ENCODE measurements at places on chromosomes 4 and X. TPM values are rescaled to one million over a fixed set of nuclear protein-coding genes. Genes with fewer than 3 reads are reported as not detected.

The F11 gene
- polyA plus RNA-seq: not detected

The SPP1 gene
- polyA plus RNA-seq: 0.54 TPM

The CTAG1B gene
- polyA plus RNA-seq: not detected

The KLB gene
- polyA plus RNA-seq: not detected

The PTCHD1 gene
- 1.5 TPM for polyA plus RNA-seq

The CT47C1 gene
- polyA plus RNA-seq: not detected

The GPM6B gene
- polyA plus RNA-seq: 16.4 TPM

The USP51 gene
- 1.4 TPM for polyA plus RNA-seq

The USP17L25 gene
- polyA plus RNA-seq: not detected

The F8 gene
- 3.2 TPM for polyA plus RNA-seq

The GCNA gene
- polyA plus RNA-seq: 0.38 TPM

The SPANXA2 gene
- not detected for polyA plus RNA-seq

The PFKFB1 gene
- 0.15 TPM for polyA plus RNA-seq

The MAGEB1 gene
- polyA plus RNA-seq: not detected

The PASD1 gene
- 0.13 TPM for polyA plus RNA-seq

The FAT1 gene
- 15.8 TPM for polyA plus RNA-seq

The PAGE4 gene
- not detected for polyA plus RNA-seq

The SSX3 gene
- not detected for polyA plus RNA-seq

The ZNF711 gene
- 28.9 TPM for polyA plus RNA-seq

The L1CAM gene
- 1.4 TPM for polyA plus RNA-seq

The GYG2 gene
- polyA plus RNA-seq: 58.4 TPM

The LRRC66 gene
- 0.88 TPM for polyA plus RNA-seq

The SYAP1 gene
- polyA plus RNA-seq: 27.5 TPM

The UGT2A3 gene
- polyA plus RNA-seq: not detected

The CCNG2 gene
- 20.1 TPM for polyA plus RNA-seq

The RTL3 gene
- not detected for polyA plus RNA-seq

The CPE gene
- polyA plus RNA-seq: 238 TPM

The FAM9C gene
- not detected for polyA plus RNA-seq

The TMEM150C gene
- polyA plus RNA-seq: 5.3 TPM

The CHIC1 gene
- polyA plus RNA-seq: 3.0 TPM

The LRIT3 gene
- polyA plus RNA-seq: 0.12 TPM

The UGT2B10 gene
- polyA plus RNA-seq: not detected

The SNCA gene
- polyA plus RNA-seq: 127 TPM

The TDO2 gene
- 2.5 TPM for polyA plus RNA-seq

The CPLX1 gene
- polyA plus RNA-seq: not detected

The TBL1X gene
- polyA plus RNA-seq: 21.8 TPM

The HPGDS gene
- not detected for polyA plus RNA-seq

The FREM3 gene
- not detected for polyA plus RNA-seq

The NHSL2 gene
- polyA plus RNA-seq: 5.6 TPM

The PGAM4 gene
- 0.55 TPM for polyA plus RNA-seq

The CTAG2 gene
- polyA plus RNA-seq: not detected

The CLNK gene
- not detected for polyA plus RNA-seq

The SPIN2A gene
- polyA plus RNA-seq: 2.5 TPM

Measured in cardiac muscle cell (in vitro differentiated cells and primary cell).